ENCODE measurements at places on chromosomes 5 and 9.

DNA sequence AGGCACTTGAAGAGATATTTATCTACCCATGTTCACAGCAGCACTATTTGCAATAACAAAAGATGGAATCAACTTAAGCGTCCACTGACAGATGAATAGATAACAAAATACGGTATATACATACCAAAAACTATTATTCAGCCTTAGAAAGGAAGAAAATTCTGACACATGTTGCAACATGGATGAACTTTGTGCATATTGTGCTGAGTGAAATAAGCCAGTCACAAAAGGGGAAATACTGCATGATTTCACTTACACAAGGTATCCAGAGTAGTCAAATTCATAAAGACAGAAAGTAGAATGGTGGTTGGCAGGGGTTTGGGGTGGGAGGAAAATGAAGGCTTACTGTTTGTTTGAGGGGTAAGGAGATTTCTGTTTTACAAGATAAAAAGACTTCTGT lies 66.0 kb downstream of the FBN2 start:
- no peak for DNase-seq

DNA sequence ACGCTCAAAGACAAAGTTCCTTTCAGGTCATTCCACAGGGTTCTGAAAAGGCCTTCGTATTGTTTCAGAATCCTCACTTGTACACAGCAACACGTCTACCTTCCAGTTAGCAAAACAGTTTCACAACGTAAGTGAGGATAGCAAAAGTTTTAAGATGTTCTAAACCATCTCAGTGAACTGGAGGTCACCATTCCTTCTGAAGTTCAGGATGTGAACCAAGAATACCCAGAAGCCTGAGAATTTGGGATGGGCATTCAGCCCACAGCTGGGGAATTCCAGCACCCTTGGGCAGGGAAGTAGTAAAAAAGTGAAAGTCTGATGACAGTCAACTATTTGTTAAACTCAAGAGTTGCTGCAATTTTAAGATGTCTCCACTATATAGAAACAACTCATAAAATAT lies 224.5 kb downstream of the BNC2 start:
- DNase-seq = no peak

DNA sequence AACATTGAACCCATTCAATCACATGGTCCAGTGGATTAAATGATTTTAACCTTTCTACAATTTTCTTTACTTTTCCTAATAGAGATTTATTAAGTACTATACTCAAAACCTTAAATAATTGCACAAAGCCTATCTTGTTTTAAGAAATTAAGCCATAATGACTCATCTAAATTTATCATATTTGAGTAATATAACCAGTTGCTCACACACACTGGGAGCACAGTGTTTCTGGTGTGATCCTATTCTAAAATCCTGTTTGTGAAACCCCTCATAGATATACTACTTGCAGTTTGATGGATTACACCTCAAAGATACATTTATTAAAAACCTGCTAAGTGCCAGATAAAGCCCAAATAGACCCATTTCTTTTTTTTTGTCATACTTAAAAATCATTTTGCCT lies 668.3 kb upstream of the CDH18 start:
- DNase-seq = no peak

DNA sequence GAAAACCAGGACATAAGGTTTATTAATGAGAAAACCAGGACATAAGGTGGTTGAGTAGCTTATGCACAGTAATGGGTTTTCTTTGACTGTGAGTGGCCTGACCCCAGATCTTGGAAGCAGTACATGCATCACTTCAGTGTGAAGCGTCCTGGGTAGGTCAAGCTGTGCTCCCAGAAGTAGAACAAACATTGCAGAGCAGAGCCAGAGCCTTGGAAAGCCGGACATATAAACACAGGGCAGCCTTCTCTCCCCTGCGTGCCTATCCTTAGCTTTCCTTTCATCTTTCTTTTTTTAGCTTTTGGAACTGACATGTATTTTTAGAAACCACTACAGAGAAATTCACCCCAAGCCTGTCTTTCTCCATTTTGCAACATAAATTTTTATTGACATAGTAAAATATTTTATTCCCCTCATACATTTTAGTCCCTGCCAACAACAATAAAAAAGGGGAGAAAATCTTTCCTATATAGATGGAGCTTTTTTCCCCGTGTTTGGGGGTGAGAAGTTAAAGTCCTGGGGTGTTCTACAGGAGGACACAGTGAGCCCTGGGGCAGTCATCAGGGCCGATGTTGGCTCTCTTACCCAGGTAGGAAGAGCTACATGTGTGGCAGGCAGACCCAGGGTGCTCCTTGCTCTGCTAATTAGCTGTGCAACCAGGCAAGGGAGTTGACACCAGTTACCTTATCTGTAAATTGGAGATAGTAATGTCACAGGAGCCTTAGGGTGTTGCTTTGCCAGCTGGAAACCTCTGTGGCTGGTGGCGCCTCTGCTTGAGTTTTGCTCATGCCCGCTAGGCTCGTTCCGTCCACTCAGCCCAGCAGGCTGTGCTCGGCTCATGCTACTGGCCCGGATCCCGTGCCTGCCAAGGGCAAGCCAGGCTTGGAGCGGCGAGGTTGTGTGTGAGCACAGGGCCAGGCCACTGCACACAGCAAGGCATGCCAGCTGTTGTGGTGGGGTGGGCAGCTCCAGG lies 389.6 kb downstream of the KDM4C start:
- DNase-seq = no peak

DNA sequence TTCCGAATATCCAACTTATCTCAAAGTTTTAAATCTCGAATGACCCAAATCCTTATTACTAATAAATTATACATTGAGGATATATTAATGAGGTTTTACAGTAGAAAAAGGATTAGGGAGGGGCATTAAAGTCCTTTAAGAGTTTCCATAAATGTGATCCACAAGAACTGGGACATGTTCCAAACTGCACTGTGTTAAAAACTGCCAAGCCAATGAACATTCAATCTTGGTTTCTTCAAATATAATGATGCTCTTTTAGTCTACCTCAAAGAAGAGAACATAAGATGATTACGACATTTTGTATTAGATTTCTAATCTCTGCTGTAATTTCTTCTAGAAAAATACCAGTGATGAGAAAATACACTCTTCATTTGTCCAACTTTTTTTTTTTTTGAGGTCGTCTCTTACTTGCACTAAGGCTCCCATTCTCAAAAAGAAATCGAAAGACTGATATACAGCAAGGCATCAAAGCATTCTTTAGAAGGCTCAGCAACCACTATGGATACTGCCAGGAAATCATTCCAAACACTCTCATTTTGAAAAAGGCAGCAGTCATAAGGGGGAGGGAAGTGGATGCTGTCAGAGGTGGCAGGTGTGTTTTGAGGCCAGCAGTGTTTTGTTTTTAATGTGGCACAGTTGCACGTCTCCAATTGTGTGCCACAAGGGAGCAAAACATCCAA lies 1.7 kb downstream of the PTAR1 start:
- no peak for DNase-seq

- no peak for DNase-seq
These were observed 423.3 kb downstream of the EFNA5 start for GRCh38 chr5:107247427-107247826.

DNA sequence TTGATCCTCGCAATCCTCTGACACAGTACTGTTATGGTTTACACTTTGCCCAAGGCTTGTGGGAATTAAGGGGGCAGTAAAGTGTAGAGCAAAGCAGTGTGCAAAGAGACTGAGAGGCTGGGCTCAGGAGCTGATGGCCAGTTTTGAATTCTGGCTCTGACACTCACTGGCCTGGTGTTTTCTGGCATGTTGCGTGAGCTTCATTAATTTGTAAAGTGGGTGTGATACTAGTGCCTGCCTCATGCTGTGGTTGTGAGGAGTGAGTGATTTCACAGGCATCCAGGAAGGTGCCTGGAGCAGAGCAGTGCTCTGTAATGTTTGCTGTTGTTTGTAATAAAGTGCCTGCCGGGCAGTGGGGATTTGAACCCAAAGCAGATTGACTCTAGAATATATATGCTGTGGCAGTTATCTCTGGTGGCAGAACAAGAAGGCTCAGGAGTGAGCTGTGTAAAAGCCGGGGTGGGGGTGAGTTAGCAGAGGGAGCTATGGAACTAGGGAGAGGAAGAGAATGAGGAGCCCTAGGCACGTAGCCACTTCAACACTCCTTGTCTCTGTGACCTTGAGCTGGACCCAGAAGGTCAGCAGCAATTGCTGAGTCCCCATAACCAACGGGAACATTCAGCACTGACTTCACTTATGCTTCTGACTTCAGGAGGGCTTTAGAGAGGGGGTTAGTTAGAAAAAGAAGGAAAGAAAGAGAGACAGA lies 108.5 kb downstream of the DOCK2 start:
- no peak for DNase-seq

DNA sequence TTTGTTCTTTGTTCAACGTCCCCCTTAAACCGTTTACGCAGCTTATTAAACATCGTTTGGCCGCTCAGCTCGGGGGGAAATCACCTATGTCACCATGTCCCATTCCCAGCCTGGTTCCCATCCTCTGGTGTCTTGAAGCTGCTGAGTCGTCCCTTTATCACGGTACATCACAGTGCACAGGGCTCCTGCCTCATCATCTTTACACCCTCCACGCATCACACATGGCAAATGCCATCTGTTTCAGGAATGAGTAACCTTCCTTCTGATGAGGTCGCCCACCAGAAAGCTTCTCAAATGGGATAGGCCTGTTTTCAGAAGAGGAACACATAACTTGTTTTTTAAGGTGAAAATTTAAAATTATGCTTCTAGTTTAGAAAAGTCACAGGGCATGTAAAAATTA lies 7.9 kb upstream of the LHX6 start:
- DNase-seq = no peak

DNA sequence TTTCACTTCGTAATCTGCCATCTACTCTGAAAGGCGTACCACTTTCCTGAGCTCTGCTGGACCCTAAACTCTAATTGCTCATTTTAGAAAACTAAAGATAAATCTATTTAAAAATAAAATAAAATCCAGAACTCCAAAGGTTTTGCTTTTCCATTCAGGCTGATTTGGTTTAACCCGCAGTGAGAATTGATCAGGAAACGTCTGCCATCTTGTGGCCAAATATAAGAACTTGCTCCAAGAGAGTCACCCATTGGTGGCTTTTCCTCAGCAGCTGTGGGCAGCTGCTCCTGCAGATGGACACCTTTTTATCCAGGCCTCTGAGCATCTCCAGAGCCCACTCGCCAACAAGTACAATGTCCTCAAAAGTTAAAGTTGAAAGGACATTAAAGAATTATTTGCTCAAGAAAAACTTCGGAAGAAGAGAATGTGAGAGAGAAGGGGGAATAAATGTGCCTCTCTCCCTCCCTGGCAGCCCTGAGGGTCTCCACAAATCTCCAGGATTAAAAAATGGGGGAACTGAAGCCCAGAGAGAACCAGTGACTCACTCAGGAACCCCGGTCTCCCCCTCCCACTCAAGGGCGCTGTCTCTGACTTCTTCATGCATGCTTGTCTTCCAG lies 4.1 kb downstream of the SAXO1 start:
- no peak for DNase-seq

DNA sequence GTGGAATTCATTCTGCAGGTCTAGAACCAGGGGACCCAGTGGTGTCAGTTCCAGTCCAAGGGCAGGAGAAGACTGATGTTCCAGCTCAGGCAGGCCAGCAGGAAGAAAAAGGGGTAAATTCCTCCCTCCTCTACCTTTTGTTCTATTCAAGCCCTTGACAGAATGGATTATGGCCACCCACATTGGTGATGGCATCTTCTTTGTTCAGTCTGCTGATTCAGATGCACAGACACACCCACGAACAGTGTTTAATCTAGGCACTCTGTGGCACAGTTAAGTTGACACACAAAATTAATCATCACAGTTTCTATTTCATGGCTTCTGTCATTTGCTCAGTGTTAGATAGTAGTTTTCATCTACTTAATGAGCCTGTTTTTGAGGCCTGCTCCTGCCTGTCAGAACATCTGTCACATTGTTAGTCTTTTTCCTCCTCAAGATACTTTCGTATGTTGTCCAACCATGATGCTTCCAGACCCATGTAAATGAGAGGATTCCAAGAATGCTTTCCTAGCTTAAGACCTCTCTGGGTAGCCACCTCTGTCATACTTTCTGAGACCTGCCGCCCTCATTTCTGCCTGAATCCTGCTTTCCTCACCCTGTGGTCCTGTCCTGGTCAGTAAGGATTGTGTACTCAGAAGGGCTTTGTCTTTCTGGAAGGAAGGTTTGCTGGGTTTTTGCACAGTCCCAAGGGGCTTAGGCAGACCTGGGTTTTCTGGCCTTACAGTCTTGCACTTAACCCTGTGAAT lies 72.5 kb downstream of the SPIN1 start:
- no peak for DNase-seq

DNA sequence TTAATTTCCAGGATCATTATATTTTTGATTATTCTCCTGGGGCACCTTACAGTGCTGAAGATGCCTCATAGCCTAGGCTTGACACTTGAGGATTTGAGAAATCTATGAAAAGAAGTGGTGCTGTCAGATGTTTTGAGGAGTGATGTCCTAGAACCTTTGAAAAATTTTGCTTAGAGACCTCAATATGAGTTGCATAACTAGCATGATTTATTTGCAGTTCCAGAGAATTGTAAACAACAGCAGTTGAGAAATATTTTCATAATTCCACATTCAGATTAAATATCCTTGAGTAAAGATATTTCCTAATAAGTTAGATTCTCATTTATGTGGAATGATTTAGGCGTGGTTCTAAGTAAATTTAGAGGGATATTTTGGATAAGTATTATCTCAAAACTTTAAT lies 225.8 kb downstream of the ADAMTSL1 start:
- no peak for DNase-seq

DNA sequence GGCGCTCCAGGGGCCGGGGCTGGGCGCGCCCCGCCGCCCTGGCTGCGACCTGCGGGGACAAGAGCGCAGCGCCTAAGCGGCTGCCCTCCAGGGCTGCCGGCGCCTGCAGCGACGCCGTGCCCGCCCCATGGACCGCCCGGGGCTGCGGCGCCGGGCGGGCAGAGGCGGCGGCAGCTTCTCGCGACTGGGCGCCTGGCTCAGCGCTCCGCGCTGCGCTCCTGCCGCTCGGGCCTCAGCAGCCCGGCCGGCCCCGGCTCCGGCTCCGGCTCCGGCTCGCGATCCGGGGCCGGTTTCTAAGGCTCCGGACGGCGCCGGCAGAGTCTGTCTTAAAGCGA lies at the start of gene PITX1:
PITX1 (minus strand) TSS at position 328 of the 335 bp plus-strand sequence. CDS start 347 bp downstream, outside the sequence.
- DNase-seq = no peak

DNA sequence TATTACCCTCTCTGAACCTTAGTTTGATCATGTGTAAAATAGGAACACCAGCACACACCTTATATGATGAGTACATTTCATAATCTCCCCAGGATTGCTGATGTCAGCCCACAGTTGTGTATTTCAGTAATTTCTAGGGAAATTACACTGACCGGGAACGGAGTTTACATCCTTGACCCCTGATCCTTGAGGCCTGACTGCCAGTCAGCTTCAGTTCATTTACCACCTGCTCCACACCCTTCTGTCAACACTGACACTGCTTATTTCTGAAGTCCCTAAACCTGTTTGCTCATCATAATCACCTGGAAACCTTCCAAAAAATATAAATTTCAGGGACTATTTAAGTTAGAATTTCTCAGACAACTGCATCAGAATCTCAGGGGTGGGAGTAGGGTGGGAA lies 55.3 kb downstream of the ZNF622 start:
- DNase-seq = no peak

Data from activated T-helper 1 cell treated with anti-CD3 and anti-CD28 coated beads, Interleukin-2, amount 50 U/mL, for 16 hours (primary cell).